ENCODE measurements at places on chromosomes 4 and X. TPM values are rescaled to one million over a fixed set of nuclear protein-coding genes. Genes with fewer than 3 reads are reported as not detected.

DNA sequence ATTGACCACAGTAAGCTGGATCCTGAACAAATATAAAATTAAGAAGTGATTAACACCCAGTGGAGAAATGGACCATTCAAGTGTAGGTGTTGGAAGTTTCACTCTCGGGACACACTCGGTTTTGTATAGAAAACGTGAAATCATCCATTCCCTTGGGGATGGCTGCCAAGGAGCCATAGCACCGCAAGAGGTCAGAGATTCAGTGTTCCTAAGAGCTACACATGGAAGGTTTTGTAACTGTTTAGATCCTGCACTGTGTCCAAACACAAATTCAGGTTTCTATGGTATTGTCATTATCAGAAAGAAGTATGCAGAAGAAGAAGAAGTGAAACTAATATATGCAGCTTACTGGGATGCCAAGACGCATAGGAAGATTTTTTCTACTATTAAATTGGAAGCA, 281.0 kb downstream of the LDB2 start:
- H3K27me3 ChIP-seq, result no peaks in the 10 kb centered on the region
- no peak for DNase-seq
- H3K27ac ChIP-seq, result peak overlapping the region; percentile 5
- no peaks in the 10 kb centered on the region for H3K36me3 ChIP-seq
- H3K4me1 ChIP-seq, result no peaks in the 10 kb centered on the region
- no peak overlapping the region for H3K4me3 ChIP-seq

GRCh38 chr4:112889619-112890527, 159.6 kb upstream of the ANK2 start:
- no peaks in the 10 kb centered on the region for H3K36me3 ChIP-seq
- peak overlapping the region; percentile 5 for H3K27ac ChIP-seq
- no peaks in the 10 kb centered on the region for H3K4me1 ChIP-seq
- H3K27me3 ChIP-seq, result peaks cover 4% of the 10 kb centered on the region

Gene TMEM150C
- 4.3 TPM for total RNA-seq

Gene STK26
- total RNA-seq, result 18.0 TPM

Gene NKX3-2
- not detected for total RNA-seq

DNA sequence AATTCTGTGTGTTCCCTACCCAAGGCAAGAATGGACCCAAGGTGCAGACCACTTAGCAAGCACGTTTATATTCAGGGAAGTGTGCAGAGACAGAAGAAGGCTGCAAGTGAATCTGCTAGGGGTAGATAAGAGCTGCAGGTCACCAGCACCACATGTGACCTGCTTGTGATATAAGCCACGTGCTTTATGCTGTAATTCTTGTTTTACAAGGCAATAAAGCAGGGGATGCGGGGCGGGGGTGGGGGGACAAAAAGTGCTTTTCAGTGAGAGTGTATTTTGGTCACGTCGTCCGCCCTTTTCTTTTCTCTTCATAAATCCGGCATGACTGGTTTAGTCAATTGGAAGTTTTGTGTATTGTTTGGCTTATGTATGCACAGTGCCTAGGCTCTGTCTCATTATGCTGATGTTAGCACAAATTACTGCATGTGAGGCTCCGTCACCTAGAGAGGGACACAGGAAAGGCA, 192.7 kb downstream of the RBMX2 start:
- no peaks in the 10 kb centered on the region for H3K36me3 ChIP-seq
- H3K4me3 ChIP-seq, result no peak overlapping the region
- H3K27me3 ChIP-seq, result no peaks in the 10 kb centered on the region

Gene CFI
- 115 TPM for total RNA-seq

Gene FHIP1A
- 20.0 TPM for total RNA-seq

- H3K27me3 ChIP-seq, result peaks cover 3% of the 10 kb centered on the region
- H3K27ac ChIP-seq, result no peak overlapping the region
- no peaks in the 10 kb centered on the region for H3K4me1 ChIP-seq
- no peak overlapping the region for H3K4me3 ChIP-seq
- no peaks in the 10 kb centered on the region for H3K36me3 ChIP-seq
Observed at GRCh38 chrX:20442597-20442996, 175.9 kb upstream of the RPS6KA3 start.

Gene F8A1
- 25.7 TPM for total RNA-seq

DNA sequence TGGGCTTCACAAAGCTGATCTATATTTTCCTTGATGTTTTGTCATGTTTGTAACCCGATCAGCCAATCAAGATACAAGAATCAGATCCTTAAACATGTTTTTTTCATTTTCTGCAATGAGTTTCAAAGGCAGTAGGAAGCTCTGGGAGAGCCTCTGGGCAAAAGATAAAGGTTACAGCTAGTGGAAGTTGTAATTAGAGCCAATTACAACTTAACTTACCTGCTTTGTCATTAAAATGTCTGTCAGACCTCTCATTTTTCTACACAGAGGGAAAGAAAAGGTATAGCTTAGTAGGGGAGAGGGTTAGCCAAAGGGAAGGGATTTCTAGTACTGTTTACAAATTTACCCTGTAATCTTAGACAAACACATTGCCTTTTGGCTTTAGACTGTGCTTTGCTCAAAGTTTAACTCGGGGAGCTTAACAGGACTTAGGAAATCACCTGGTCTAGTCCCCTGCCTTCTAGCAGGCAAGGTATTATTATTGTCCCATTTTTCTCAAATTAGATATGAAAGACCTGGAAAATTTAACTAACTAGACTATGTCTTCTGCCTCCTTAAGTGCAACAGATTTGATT, 55.8 kb downstream of the FGF16 start:
- no peak for DNase-seq
- no peak overlapping the region for H3K4me3 ChIP-seq
- H3K27me3 ChIP-seq, result peaks cover 3% of the 10 kb centered on the region
- H3K27ac ChIP-seq, result no peak overlapping the region
- H3K4me1 ChIP-seq, result no peaks in the 10 kb centered on the region

- no peak overlapping the region for H3K4me3 ChIP-seq
- DNase-seq, result no peak
- H3K4me1 ChIP-seq, result no peaks in the 10 kb centered on the region
- H3K27ac ChIP-seq, result no peak overlapping the region
- no peaks in the 10 kb centered on the region for H3K36me3 ChIP-seq
Observed at GRCh38 chr4:150411520-150411919, 170.4 kb upstream of the MAB21L2 start.

GRCh38 chrX:25072247-25072646, 56.5 kb upstream of the ARX start:
- no peaks in the 10 kb centered on the region for H3K4me1 ChIP-seq
- no peak for DNase-seq
- H3K27ac ChIP-seq, result no peak overlapping the region
- no peaks in the 10 kb centered on the region for H3K36me3 ChIP-seq
- H3K27me3 ChIP-seq, result no peaks in the 10 kb centered on the region
- H3K4me3 ChIP-seq, result no peak overlapping the region

DNA sequence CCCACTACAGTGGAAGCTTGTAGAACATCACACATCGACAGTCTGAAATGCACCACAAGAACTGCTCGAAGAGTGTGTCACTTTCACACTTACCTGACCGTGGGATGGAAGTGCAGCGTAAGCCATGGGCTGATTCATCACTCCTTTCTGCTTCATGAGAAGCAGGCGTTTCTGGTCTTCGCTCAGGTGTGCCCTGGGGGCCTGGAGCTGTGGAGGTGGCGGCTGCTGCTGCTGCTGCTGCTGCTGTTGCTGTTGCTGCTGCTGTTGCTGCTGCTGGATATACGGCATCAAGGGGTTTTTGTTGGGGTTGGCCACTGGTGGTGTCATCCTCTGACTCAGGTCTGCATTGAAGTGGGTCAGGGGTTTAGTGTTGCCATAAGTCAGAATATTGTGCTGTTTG, 223.6 kb downstream of the MGST2 start:
- H3K27ac ChIP-seq, result no peak overlapping the region
- H3K4me3 ChIP-seq, result no peak overlapping the region
- H3K36me3 ChIP-seq, result no peaks in the 10 kb centered on the region
- H3K4me1 ChIP-seq, result peaks cover 7% of the 10 kb centered on the region
- DNase-seq, result no peak

- no peaks in the 10 kb centered on the region for H3K27me3 ChIP-seq
- no peak overlapping the region for H3K4me3 ChIP-seq
- H3K4me1 ChIP-seq, result no peaks in the 10 kb centered on the region
- H3K36me3 ChIP-seq, result no peaks in the 10 kb centered on the region
Observed at GRCh38 chr4:109915385-109916026, 2.8 kb downstream of the EGF start.

Gene CDX4
- total RNA-seq, result not detected

Gene ELF4
- total RNA-seq, result 20.2 TPM

DNA sequence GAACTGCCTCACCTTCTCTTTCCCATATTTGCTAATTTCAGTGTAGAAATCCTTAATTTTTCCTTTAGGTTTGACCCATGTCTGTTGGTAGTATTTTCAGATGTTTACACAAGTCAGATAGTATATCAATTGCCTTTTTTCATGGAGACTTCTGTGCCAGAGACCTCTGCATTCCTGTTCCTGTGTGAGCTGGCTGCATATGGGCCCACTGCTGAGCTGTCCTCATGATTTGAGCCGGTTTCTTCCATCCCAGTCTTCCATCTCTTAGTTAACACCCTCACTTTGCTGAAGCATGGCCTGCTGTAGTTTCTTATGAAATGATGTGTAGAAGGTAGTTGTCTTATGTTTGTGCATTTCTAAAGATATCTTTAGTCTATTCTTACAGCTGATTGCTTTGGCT, 40.0 kb downstream of the CDS1 start:
- no peak for DNase-seq
- H3K4me1 ChIP-seq, result no peaks in the 10 kb centered on the region
- H3K27ac ChIP-seq, result no peak overlapping the region

DNA sequence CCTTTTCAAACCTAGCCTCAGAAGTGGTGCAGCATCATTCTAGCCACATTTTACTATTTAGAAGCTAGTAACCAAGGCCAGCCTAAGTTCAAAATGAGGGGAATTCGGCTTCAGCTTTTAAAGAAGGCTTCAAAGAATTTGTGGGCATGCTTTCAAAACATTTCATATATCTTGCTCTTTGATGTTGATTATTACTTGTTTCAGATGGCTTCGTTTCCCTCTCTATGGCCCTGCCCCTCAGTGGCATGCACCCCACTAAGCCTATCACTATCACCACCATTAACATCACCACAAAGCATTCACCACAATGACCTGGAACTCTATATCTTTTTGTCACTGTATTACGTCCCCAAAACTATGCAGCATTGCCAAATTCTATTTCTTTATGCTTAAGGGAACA, 51.2 kb upstream of the FAM47B start:
- no peaks in the 10 kb centered on the region for H3K27me3 ChIP-seq
- no peak for DNase-seq
- no peaks in the 10 kb centered on the region for H3K4me1 ChIP-seq
- H3K27ac ChIP-seq, result no peak overlapping the region
- H3K36me3 ChIP-seq, result no peaks in the 10 kb centered on the region
- no peak overlapping the region for H3K4me3 ChIP-seq

DNA sequence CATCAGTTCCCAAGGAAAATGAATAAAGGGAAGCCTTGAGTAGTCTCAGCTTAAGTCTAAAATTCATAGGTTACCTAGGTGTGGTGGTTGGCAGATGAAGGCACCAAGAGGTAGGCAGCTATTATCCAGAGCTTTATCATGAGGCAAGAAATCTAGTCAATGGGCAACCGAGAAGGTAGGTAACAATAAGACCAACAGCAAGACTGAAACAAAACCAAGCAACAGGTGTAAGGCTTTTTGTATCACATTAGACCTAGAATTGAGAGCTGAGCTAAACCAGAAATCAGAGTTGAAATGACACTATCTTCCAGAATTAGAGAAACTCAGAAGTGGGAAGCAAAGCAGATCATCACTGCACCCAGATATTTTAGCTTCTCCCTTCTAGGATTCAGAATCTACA, 117.1 kb downstream of the CAMK2D start:
- H3K4me1 ChIP-seq, result peaks cover 6% of the 10 kb centered on the region
- no peak overlapping the region for H3K27ac ChIP-seq
- no peak for DNase-seq
- no peaks in the 10 kb centered on the region for H3K36me3 ChIP-seq
- H3K4me3 ChIP-seq, result no peak overlapping the region

Gene FRYL
- total RNA-seq, result 72.7 TPM

Gene TMPRSS11A
- total RNA-seq, result not detected

DNA sequence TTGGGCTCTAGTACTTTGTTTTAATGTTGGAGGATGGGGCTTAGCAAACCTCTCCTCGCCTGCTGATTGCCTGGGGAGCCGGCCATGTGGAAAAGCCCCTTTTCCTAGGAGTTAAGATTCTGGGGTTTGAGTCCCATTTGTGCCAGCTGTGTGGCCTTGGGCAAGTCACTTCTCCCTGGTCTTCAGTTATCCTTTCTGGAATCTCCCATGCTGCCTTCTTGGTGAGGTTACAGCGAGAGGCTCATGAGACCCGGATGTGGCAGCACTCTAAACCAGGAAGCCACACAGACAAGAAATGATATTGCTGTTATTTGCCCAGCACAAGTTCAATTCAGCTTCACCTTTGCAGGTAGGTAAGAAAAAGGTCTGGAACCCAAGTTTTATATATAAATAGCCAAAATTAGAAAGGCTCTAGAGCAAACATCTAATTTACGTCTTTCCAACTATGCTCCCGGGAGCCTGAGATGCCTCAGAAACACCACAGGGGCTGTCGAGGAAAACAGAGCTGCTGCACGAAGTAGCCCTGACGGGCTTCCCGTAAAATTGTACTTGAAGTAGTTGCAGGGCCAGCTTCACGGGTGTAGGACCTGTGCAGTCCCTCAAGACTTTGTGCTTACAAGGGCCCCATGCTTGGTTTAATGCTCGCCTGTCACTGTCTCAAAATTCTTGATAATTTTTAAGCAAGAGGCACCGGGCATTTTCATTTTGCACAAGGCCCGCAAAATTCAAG, 8.3 kb upstream of the SASH3 start:
- H3K4me3 ChIP-seq, result no peak overlapping the region
- no peaks in the 10 kb centered on the region for H3K27me3 ChIP-seq
- no peak overlapping the region for H3K27ac ChIP-seq
- no peak for DNase-seq
- no peaks in the 10 kb centered on the region for H3K4me1 ChIP-seq

- no peaks in the 10 kb centered on the region for H3K4me1 ChIP-seq
- H3K27ac ChIP-seq, result no peak overlapping the region
- no peak for DNase-seq
Observed at GRCh38 chr4:106583567-106583966, 215.0 kb upstream of the GIMD1 start.

GRCh38 chrX:110442635-110443034, 84.0 kb downstream of the RTL9 start:
- H3K4me3 ChIP-seq, result no peak overlapping the region
- no peaks in the 10 kb centered on the region for H3K27me3 ChIP-seq
- H3K27ac ChIP-seq, result no peak overlapping the region
- no peak for DNase-seq

DNA sequence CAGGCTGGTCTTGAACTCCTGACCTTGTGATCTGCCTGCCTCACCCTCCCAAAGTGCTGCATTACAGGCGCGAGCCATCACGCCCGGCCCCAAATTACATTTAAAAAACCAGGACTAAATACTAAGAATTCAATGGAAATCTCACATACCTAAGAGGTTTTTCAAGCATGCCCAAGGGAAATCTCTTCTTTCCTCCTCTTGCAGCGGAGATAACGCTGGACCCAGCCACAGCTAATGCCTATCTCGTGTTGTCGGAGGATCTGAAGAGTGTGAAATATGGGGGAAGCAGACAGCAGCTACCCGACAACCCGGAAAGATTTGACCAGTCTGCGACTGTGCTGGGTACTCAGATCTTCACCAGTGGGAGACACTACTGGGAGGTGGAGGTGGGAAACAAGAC, 7.4 kb downstream of the TRIML1 start:
- H3K4me3 ChIP-seq, result no peak overlapping the region
- H3K4me1 ChIP-seq, result no peaks in the 10 kb centered on the region
- no peak for DNase-seq
- no peak overlapping the region for H3K27ac ChIP-seq
- H3K27me3 ChIP-seq, result no peaks in the 10 kb centered on the region

Data from left lung (tissue), 14 donors.